Left hindlimb (tissue), 1 donor: ENCODE measurements at places on chromosomes 7 and 10.
A peak's percentile ranks its signal among the peaks of the same experiment; 100 is the strongest.

DNA sequence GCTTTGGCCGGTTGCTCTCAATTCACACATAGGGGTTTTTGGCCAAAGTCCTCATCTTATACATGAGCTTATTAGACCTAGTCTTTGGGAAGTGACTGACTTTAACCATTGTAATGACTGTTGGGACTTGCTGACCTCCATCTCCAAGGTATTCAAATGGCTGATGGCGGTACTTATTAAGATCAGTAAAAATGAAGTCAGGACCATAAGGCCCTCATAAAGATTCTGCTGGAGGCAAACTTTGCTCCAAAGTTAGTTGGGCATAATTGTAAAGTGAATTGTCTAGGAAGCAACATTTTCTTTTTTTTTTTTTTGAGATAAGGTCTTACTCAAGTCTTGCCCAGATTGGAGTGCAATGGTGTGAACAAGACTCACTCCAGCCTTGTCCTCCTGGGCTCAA is 76.3 kb upstream of the MKLN1 start:
- no peak for DNase-seq

DNA sequence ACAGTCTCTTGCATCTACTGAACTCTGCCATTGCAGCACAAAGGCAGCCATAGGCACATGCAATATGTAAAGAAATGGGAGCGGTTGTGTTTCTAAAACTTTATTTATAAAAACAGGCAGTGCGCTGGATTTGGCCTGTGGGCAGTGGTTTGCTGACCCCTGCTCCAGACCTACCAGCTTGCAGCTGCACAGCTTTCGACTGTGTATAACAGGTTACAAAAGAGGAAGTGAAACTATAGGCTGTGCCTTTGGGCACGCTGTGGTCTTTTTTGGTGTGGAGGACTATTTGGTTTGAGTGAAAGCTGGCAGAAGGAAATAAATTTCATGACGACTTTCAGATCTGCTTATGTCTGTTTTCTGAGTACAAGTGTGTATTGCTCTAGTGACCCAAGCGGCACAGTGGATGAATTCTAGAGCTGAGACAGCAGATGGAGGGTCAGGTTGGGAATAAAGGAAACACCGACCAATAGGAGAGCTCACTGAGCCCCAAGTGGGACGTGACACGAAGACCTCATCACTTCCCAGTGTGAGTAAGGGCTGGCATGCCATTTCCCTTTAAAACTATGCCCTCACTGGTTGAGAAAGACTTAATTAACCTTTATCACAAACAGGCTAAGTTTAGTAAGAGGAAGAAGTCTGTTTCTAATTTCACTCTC is 152.7 kb downstream of the ANK3 start:
- DNase-seq: peak; percentile 29

DNA sequence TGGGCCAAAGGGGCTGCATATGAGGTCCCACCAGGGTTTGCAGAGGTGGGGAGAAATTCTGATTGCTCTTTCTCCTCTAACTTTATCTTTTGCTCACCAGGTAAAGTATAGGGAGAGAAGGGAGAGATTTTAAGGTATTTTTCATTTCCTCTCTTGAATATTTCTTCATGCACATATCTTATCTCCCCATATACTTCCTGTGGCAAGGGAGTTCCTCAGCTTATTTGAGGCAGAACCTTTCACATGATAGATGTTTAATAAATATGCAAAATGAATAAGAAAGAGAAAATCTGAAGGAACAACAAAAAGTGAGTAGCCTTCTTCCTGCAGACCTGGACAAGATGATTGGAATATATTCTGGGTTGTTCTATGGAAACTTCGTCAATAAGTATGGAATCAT is 67.4 kb upstream of the PDCD4 start:
- DNase-seq: no peak

DNA sequence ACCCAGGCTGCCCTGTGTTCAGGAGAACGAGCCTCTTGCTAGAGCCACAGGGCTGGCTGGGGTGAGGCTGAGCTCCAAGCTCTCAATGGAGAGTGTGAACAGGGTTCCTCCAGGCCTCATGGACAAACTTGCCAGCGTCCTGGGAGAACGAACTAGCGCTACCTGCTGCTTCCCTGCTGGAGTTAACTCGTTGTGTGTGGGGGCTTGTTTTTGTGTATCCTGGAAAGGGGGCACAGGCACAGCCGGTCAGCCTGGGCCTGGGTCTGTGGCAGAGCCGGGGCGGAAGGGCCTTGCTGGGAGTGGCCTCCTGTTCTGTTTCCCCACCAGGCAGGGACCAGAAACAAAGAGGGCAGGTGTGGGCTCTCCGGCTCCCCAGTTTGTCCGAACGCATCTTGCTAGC is 259.2 kb downstream of the DNAJB6 start:
- DNase-seq: no peak

DNA sequence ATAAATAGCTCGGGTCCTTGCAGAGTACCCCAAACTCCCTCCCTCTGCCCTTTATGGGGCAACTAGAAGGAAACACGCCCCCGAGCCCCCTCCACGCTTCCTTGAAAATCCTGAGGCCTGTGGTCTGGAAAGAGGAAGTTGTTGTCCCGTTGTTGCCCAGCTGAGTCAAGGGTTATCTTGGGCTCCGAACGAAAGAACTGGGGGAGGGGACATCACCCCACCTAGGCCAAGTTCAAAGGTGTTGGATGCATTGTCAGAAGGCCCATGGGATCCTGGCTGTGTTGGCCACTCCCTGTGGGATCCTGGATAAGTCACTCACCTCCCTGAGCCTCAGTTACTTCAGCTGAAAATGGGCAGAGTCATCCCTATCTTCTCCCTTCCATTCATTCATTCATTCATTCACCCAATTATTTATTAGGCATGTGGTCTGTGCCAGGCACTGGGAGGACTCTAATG is at the start of gene CCL24:
TSS of gene CCL24 (minus strand) at position 26 of the 456 bp plus-strand sequence. CDS start 91 bp downstream, outside the sequence.
- no peak for DNase-seq

GRCh38 chr10:20616056-20616671 is 280.9 kb downstream of the NEBL start:
- no peak for DNase-seq

DNA sequence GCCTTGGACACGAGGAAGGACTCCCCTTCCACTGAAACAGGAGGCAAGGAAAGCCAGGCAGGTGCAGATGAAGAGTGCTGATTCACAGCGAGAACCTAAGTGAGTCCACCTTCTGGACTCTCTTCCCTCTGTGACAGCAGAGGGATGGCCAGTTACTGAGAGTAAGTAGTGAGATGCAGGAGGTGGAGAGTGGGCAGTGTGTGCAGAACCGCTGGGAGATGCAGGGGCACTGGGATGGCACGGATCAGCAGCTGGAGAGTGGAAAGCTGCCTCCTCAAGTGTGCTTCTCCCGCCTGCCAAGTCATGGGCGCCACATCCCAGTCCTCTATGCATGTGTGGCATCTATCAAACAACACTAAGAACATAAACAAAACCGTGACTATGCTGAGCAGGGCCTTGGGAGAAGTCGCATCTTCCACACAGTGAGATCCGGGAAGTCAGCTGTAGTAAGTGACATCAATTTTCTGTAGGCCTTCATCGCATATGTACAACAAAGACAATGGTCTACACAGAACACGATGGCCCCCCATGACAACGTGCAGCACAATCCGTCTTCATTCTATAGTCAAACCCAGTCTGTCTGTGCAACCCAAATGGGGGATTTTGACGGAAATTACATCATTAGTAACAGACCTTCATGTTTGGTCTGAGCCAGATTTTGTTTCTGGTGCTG is 217.4 kb upstream of the KLF14 start:
- DNase-seq: no peak

GRCh38 chr10:7025296-7025695 is 385.5 kb downstream of the SFMBT2 start:
- DNase-seq: no peak

- peak; percentile 68 for DNase-seq
Measured at GRCh38 chr7:40899151-40899550, 764.3 kb downstream of the SUGCT start.

- DNase-seq: no peak
Measured at GRCh38 chr7:37546677-37547076, 98.0 kb upstream of the ELMO1 start.

GRCh38 chr10:60541451-60541850 is 151.8 kb upstream of the ANK3 start:
- DNase-seq: no peak

GRCh38 chr10:88278912-88279311 is 304.2 kb downstream of the RNLS start:
- DNase-seq: no peak

DNA sequence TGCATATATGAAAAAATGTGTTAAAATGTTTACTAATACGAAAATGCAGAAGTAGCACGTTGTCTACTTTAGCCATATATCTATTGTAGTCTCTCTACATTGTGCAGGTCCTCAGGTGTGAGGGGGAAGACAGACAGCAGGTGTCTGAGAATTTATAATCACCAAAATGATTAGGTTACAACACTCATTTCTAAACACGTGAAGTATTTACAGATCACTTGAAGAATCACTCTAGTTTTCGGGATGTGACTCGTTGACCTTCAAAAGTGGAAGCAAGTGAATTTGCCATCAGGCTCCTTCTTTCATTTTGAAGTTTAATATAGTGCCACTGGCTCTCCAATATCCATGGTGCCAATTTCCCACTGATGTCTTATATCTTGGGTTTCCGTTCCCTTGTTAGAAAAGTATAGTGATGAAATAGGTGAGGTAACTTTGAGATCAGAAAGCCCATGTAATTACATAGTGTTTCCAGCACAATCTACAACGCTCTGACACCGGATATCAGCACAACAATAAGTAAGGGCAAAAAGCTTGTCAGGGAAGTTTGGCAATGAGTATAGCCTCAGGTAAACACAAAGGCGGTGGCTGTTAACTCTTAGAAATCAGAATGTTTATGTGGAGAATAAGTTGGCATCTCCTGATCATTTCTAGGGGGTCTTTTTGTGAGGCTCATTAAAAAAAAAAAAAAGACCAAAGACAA is 57.5 kb upstream of the SP4 start:
- DNase-seq: no peak

DNA sequence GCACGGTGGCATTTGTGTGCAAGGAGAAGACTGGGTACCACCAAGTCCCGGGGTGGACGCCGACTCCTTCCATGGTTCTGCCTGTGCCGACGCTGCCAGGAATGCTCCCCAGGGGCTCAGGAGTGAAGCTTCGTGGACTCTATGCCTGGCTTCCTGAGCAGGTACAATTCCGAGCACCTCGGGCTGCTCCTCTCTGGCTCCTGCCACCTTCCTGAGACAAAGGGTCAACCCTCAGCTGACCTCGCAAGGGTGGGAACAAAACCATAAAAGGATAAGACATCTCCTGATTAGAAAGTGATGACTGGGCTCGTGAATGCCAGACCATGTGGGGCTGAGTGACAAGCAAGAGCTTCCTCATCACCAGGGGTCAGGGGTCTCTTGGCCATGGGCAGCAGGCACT is 31.8 kb downstream of the CALML3 start:
- DNase-seq: no peak

DNA sequence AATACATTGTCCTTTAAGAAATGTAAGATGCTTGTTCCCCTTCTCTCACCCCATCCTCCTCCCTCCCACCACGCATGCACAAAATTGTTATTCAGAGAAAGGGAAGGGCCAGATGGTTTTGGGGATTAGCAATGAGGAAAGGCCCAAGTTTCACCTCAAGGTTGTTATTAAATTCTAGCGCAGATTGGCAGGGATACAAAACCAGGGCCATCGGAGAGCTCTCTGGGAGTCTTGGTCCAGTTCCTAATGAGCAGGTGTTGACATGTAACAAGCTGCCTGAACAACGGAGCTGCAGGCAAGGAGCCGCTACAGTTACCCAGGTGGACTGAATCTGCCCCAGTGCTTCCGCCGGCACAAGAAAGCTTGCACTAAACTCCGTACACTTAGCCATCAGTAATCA is 9.7 kb upstream of the ANK3 start:
- no peak for DNase-seq

DNA sequence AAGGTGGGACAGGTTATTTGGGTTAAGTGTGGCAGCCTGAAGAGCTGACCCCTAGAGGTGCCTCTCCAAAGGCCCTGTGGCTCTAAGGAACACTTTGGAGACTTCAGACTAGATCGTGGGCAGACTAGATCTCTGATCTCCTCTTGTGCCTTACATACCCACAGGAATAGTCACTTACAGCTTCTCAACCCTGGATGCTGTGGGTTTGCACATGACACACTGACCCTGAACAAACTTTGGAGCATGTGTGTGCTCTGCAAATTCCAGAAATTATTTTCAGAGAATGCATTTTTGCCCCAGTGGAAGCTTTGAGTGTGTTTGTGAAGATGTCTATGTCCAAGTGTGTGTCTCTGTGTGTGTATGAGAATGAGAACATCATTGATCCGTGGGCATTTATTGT is 119.6 kb downstream of the EMX2 start:
- DNase-seq: no peak

GRCh38 chr10:77926566-77927401 is at the start of gene DLG5:
Gene DLG5 (minus strand): TSS chr10:77926755. CDS start chr10:77926520, 235 bp downstream.
- peak; percentile 83 for DNase-seq

GRCh38 chr7:55207436-55208125 is 157.6 kb upstream of the LANCL2 start:
- DNase-seq: no peak

- no peak for DNase-seq
Measured at GRCh38 chr7:93159490-93159889, 11.3 kb upstream of the SAMD9L start.

- no peak for DNase-seq
Measured at GRCh38 chr10:69780077-69780476, 21.6 kb upstream of the COL13A1 start.

DNA sequence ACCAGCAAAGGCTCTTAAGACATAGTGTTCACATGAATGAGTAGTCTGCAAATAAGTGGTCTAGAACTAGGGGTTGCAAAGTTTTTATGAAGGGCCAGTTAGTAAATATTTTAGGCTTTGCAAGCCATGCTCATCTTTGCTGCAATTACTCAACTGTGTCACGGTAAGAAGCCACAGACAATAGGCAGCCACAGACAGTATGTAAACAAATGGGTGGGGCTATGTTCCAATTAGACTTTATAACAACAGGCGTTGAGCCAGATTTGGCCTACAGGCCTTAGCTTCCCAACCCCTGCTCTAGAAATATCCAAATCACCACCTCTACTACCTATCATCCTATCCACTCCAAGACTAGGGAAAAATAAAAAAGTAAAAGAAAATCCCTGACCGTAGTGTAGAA is 9.2 kb downstream of the IKZF5 start:
- no peak for DNase-seq

DNA sequence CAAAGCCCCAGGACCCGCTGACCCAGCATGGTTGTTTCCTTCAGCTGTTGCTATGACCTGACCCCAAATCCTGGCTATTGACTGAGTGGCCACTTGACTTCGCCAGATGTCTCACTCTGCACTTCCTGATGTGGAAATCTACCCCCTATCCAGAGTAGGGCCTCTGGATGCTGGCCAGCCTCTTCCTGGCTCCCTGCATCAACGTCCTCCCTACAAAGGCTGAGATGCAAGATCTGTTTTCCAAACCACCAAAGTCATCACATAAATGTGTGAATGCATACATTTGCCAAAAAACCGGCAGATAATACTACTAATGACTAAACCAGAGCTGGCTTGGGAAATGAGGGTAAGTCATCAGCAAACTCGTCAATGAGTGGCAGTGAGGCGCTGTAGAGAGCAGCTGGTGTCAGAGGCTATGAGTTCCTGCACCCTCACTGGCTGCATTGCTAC is 70.4 kb downstream of the PYROXD2 start:
- DNase-seq: no peak

- no peak for DNase-seq
Measured at GRCh38 chr10:103645141-103646054, 151.9 kb downstream of the NEURL1 start.

- no peak for DNase-seq
Measured at GRCh38 chr10:78687626-78688025, 381.1 kb upstream of the ZMIZ1 start.

GRCh38 chr10:35481413-35481812 is 123.7 kb upstream of the GJD4 start:
- DNase-seq: no peak

GRCh38 chr7:74479961-74480829 is 26.5 kb downstream of the GTF2IRD1 start:
- peak; percentile 83 for DNase-seq
